Cortex of kidney (tissue), 1 donor: ENCODE measurements at places on chromosomes 2 and 18.

DNA sequence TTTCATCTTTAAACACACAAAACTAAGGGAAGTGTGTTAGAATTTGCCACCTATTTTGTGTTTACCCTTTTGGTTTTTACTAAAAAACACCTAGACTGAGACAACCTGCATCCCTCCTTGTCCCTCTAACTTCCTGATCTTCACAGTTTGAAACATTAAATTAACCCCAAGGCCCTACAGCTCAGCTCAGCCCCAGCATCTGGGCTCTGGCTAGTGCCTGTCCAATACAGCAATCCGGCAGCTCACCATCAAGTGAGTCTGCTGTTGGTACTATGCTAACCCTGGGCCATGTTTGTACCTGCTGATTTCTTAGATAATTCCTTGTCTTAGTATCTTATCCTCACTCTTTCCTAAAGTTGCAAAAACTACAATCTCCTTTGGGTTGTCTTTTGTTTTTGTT is 162.4 kb downstream of the DSEL start:
- no peak for DNase-seq

- DNase-seq: no peak
Measured at GRCh38 chr2:171409436-171409971, 24.3 kb downstream of the METTL8 start.

DNA sequence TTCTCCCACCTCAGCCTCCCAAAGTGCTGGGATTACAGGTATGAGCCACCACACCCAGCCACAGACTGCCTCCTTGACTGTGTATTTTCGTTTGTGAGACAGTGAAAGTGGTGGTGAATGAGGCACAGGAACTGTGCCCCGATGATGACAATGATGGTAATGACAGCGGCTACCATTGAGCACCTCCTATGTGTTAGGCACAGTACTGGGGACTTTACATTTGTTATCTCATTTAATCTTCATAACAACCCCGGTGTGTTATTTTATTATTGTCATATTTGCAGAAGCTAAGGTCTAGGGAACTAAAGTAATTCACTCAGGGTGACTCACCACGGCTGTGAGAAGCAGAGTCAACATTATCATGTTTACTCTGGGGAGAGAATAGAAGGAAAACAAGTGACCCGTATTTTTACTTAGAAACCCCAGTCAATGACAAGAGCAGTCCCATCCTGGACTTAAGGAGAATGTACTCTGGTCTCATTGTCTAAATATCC is 77.6 kb upstream of the ALPP start:
- DNase-seq: no peak

DNA sequence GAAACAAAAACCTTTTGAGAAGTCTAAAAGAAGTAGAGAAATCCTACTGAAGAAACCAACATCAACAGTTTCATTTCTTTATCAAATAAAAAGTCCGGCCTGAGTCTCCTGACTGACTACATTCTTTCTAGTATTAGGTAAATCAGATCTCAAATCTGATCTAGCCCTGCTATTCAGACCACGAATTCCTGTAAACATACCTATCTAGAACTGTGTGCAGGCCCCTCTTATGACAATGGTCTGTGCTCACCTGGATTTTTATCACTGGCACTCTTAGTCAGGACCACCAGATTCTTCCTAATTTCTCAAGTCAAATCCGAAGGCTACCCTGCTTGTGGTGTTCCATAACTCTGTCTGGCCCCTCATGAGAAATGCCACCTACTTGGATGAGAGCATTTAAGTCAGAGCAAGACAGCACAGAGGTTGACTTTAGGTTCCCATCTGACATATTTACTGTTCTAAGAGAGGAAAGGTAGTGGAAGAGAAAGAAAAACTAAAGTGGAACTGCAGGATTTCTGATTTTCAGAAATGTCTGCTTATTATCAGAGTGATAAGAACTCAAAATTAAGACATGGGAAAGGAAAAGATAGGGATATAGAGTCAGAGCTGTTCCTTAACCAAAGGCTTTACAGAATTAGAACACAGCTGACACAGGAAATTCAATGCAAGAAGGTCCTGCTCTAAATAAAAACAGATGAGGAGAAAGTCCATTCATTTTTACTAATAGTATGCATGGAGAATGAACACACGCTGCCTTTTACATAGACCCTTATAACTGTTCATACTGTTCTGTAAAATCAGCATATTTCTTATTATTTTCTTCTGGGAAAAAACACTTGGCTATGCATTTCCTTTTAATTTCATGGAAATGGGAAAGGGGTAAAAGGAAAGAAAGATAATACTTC is 56.5 kb downstream of the SLC8A1 start:
- no peak for DNase-seq

DNA sequence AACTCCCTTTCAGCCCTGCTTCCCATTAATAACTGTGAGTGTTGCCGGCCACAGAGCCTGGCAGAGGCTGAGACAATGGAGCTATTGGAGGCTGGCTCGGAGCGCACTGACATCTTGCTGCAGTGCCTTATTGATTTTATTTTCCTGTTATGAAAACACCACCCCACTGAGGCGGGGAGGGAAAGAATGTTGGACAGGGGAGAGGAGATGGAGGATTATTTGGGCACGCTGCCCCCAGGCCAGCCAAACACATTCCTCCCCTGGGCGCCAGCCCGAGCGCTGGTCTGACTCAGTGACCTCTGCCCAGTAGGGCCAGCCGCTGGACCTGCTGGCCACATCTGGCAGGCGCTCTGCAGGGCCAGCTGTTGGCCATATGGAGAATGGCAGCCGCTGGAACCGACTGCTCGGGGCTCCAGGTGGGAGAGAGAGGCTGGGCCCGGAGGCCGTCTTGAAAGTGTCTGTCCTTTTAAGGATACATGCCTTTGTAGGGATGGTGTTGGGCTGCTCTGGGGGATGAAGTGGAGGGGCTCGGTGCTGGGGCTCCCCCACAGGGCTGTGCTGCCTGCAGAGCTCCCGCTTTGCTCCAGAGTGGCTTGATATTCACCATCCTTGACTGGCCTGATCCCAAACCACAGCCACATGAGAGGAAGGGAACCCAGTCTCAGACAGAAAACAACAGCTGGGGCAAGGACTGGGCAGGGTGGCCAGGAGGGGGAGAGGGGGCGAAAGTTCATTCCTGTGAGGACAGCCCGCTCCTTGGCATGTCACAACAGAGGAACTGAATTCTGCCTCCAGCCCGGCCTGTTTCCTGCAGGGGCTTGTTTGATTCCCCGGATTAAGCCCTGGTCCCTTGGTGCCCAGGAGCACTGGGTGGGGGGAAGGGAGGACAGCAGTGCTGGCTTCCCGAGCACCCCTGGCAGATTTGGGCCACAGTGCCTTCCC is 179.0 kb downstream of the KLHL29 start:
- DNase-seq: no peak

DNA sequence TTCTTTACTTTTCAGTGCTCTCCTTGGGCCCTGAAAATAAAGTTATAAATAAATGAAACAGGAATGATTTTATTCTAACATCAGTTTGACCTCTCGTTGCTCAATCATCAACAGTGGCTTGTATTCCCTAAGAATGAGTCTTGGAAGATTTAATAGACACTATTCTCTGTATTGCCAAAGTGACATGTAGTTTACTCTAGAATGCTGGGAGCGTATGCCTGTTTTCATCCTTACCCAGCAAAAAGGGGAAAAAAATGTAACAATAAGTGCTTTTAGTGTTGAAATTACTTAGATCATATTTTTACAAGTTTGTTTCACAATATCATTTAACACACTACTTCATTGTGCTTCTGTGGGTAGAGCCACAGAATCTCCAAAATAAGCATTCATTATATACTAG is 240.6 kb upstream of the CWC22 start:
- DNase-seq: no peak

DNA sequence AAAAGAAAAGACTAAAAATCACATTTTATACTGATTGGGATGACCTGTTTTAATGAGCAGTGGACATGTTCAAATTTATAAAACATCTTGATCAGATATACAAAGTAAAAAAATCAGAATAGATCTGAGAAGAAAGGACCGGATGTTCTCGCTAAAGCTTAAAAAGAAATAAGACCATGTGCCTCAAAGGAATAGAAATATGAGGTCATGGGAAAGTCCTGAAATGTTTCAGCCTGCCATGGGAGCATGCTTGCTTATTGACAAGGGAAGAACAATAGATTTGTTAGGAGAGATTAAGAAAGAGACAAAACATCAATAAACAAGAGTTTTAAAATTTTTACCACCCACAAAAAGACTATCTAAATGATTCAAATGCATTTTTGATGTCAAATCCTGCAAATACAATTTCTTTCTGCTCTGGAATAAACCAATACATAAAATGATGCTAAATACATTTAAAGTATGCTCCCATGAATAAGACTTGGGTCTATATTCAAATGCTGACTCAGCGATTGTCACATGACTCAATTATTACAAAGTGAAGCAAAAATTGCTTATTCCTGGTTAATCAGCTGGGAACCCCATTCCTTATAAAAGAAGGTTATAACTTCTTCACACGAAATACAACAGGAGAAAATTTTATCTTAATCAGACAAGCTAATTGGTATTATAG is 633.9 kb upstream of the PKDCC start:
- no peak for DNase-seq

DNA sequence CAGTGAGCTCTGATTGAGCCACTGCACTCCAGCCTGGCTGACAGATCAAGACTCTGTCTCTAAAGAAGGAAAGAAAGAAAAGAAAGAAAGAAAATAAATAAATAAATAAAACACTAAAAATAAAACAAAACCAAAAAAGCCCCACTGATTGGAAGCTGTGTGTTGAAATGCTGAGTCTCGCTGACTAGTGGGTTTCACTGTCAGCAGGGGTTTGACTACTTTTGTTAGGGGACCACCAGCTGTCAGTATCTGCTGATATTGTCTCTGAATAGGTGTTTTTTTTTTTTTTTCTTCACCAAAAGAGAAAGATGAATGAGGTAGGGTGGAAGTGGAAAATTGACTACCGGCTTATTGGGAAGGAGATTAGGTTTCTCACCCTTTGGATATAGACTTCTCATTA is 12.8 kb upstream of the ACTR2 start:
- no peak for DNase-seq

- DNase-seq: no peak
Measured at GRCh38 chr2:75627902-75628504, 18.6 kb upstream of the MRPL19 start.

GRCh38 chr2:84940088-84940470 is 30.9 kb upstream of the KCMF1 start:
- no peak for DNase-seq
